Right atrium auricular region (tissue), 2 donors: ENCODE measurements at places on chromosomes 7 and 10.

GRCh38 chr7:149777551-149778326 is 4.4 kb upstream of the ZNF467 start:
- DNase-seq, result no peak

GRCh38 chr10:42781893-42782445 is 626 bp upstream of the BMS1 start:
- no peak for DNase-seq

DNA sequence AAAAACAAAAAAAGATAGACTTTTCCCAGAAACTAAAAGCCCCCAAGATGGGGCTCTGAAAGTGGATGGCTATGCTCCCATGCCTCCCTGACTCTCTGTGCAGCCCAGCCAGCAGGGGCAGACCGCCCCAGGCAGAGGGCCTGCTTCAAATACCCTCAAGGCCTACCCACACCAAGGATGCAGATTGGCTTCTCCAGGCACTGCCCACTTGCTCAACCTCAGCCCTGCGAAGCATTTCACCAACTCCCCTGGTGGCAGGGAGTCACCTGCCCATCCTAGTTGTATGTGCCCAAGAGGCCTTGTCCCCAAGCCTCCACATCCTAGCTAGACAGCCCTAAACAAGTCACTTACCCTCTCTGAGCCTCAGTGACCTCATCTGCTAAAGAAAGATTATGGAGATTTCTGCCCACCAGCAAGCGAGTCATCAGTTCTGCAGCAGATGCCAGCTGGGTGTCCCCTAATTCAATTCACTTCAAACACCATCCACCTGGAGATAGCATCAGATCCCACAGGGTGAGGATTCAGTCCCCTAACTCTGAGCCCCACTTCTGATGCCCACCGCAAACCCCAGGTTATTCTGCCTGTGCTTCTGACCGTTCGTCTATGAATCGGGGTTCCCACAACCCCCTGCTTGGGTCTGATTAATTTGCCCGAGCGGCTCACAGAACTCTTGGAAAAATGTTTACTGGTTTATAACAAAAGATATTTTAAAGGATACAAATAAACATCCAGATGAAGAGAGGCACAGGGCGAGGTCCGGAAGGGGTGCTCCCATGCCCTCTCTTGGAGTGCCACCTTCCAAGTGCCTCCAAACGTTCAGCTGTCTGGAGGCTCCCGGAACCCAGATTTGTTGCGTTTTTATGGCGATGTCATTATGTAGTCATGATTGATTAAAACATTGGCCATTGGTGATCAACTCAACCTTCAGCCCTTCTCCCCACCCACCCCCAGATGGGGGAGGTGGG is 18.6 kb upstream of the ZMIZ1 start:
- DNase-seq, result no peak

- no peak for DNase-seq
Observed at GRCh38 chr7:74489997-74490945, 36.6 kb downstream of the GTF2IRD1 start.

DNA sequence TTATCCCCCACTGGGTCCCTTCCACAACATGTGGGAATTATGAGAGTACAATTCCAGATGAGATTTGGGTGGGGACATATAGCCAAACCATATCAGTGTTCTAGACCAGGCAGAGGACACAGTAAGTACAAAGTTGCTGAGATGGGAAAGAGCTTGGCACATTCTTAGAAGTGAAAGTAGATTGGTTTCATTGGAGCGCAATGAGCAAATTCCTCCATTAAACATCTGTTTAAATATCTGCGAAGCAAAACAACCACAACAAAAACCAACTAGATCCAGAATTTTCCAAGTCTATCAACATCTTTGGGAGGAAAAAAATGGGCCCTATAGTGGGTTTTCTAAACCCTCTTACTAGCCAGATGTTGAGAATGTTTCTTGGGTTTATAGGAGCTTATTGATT is 80.0 kb upstream of the STEAP1B start:
- DNase-seq, result no peak

DNA sequence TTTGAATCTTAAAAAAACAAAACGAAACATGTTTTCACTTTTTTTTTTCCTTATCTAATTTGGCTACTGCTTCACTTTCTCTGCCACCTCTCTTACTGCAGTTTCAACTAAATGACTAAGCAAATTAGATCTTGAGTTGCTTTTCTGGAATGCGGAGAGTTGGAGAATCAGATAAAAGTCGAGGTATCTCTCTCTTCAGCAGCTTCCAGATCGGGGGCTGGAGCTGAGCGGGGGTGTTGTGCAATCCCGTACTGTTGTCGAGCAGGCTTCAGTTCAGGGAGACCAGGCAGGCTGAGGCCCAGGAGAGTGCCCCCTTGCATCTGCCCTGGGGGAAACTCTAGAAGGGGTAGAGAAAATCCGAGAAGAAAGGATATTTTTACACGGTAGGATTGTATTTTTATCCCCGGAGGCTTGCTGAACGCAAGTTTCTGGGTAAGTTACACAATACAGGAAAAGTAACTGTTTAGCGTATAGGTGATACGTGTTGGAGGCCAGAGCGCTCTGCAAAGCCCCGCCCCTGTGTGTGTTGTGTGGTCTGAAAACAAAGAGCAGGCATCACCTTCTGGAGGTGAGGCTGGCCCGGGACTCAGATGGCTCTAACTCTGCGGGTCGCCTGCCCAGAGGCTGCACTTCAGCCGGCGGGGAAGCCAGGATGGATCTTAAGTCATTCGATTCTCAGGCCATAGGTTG is 116.6 kb downstream of the KLF6 start:
- DNase-seq, result no peak

- no peak for DNase-seq
Observed at GRCh38 chr10:5523796-5524574, 776 bp upstream of the CALML3 start.

DNA sequence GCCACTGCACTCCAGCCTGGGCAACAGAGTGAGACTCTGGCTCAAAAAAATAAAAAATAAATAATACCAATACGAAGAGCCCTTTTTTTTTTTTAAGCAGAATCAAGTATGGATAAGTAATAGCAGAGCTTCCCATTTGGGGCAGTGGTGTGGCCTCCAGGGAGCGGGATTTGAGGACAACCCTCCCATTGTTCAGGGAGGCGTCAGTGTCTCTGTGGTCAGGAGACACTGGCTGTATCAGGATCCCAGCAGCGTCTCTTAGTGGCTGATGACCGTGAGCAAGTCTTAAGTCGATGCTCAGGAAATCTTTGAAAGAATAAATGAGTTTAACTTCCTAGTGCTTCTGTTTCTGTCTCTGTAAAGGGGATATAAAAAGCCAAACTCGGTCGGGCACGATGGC is 25.2 kb upstream of the SH2B2 start:
- no peak for DNase-seq

DNA sequence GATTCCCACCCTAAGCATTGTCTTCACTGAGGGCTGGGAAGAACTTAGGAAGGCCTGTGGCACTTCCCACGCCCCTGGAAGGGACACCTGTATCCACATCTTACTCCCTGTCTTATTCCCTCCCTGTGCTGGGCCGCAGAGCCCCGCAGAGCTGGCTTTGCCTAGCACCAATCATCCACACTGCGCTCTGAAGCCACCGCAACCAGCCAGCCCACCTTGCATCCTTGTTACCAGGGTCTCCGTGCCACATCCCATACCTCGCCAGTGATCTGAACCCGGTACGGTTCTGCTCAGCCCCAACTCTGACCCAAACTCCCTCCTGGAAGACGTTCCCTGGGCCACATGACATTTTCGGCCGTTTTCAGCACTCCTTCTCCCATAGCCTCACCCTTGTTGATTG is 101.4 kb upstream of the PITRM1 start:
- no peak for DNase-seq

DNA sequence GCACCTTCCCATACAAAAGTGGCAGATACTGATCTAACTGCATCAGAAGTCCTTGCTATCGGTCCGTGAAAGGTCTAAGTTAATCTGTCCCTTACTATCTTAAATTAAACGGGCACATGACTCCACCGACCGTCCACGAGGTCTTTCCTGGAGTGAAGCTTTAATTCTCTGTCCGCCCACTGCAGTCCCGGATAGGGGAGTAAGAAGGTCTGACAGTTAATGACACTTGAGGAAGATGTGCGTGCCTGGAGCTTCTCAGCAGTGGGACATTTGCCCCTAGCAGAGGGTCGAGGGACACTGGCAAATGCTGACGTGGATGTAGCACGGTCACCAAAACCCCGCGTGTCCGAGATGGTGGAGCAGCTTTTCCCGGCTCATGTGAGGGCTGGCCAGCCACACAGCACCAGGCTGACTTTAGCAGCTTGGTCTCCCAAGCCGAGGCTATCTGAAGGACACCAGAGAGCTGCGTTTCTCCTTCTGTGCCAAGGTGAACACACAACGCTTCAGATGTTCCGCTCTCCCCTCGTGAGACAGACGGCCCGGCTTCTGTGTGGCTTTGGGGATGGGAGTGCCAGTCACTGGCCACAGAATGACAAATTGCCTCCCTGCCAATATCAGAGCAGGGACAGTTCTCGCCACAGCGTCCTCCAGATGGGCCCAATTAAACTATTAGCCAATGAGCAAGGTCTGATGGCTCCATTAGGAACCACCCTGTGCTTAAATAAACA is 86.6 kb downstream of the ADARB2 start:
- no peak for DNase-seq

GRCh38 chr7:131721660-131722059 is 165.2 kb upstream of the PODXL start:
- no peak for DNase-seq

DNA sequence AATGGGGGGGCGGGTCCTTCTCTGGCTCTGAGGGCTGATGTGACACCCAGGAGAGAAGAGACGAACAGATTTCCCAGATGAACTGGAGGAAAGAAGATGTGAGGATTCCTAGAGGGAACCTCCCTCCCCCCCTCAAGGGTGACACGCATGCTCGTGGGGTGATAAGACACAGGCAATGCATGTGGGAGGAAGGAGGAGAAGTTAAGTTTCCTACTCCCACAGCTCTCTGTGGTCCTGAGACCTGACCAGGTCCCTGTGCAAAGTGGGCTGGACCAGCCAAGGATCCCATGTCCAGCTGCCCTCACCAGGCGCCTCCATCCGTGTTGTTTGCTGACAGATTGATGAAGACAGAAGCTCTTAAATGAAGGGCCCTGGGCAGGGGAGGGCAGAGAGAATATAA is 112.6 kb downstream of the SH3PXD2A start:
- no peak for DNase-seq

DNA sequence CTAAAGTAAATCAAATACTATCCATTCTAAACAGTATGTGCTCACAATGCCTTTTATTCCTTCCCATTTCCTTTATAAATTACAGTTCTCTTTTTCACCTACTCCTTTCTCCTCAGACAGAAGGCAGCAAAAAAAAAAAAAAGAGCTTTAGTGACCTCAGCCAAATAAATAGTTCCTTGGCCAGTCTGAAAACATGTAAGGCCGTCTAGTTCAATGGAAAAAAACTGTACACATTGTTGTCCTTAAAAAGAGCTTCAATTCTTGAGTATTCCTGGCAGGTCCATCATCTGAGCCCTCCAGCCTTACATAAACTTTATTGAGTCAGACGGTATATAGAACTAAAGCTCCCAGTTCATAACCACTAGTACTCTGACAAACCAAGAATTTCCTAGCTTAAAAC is 185.4 kb downstream of the CACNA2D1 start:
- DNase-seq, result no peak

GRCh38 chr10:94038024-94038423 is 44.3 kb downstream of the PLCE1 start:
- no peak for DNase-seq

DNA sequence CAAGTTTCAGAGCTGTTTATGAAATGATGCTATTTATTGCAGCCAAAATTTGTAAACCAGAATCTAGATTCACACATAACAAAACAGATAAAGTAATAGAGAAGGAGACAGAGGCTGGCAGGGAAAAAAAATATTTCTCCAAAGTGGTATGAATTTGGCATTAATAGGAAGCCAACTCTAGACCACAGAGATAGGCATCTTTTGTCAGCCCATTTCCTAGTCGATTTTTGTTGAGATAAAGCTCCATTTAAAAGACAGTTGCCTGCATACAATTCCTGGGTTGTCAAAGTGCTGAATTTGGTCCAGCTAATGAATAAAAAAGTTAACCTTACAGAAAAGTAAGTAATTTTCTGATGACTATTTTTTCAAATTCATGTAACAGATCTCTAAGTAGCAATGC is 219.3 kb downstream of the ELMO1 start:
- DNase-seq, result no peak

- DNase-seq, result no peak
Observed at GRCh38 chr7:53013925-53014324, 21.5 kb upstream of the POM121L12 start.

DNA sequence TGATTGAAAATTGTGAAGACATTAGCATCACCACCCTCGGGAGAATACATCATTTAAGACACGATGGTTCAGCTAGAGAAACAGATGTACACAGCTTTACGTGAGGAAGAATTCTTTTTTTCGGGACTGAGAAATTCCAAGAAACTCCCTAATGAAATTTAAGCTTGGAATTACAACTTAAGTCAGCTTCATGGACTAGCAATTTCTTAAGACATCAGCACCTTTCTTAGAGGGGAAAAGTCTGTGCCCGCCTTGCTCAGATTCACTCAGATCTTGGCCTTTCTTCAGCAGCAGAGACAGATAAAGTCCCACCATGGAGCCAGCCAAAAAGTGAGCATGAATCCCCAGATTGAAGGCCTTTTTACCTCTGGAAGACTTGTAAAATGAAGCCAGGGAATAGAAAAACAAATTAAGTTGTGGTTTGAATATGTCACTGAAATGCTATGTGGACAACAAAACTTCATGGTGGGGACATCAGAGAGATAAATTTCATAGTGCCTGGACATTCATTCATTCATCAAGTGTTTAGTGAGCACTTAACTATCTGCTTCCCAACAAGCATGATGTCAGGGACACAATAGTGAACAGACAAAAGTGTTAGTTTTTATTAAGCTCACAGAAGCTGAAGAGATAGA is 32.1 kb downstream of the PRKG1 start:
- no peak for DNase-seq

- DNase-seq, result no peak
Observed at GRCh38 chr7:48365010-48365409, 193.8 kb downstream of the ABCA13 start.

DNA sequence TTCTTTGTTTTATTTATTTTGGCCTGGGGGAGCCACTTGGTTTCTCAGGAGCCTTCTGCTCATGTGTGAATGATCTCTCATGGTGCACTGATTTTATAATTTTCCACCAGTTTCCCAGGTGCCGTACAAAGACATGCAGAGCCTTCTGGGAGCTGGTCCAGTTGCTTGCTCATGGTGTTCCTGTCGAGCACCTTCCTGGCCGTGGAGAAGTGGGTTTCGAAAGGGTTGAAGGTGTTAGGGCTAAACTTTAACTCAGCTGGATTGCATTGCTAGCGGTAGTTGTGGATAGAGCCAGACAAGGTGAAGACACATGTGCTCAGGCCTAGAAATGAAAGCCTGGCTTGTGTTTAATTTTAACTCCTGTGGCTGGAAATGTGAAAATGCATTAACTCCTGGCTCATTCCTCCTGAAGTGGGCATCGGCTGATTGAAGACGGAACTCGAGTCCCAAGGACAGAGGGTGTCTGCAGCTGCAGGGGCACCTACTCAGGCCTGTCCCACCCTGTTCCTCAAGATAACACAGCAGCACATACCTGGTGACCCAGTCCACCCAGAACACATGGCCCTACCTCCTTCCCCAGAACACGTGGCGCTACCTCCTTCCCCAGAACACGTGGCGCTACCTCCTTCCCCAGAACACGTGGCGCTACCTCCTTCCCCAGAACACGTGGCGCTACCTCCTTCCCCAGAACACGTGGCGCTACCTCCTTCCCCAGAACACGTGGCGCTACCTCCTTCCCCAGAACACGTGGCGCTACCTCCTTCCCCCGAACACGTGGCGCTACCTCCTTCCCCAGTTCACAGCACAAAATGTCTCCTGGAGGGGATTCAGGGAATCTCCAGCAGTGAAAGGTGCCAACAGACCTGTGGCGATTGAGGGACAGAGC is 133.2 kb downstream of the WDR37 start:
- DNase-seq, result no peak

GRCh38 chr7:103299660-103300059 is 2.4 kb downstream of the PMPCB start:
- no peak for DNase-seq
